Activated CD4-positive, alpha-beta T cell treated with anti-CD3 and anti-CD28 coated beads for 4 hours (primary cell): ENCODE measurements at places on chromosomes 1 and 21.

- no peak for DNase-seq
These were observed 663.7 kb downstream of the ADGRL2 start for GRCh38 chr1:82464362-82465001.

- DNase-seq: no peak
These were observed 150.0 kb downstream of the MAGI3 start for GRCh38 chr1:113540335-113540734.

- no peak for DNase-seq
These were observed 48.3 kb downstream of the TARBP1 start for GRCh38 chr1:234430691-234431090.

- DNase-seq: no peak
These were observed 35.7 kb downstream of the DUSP10 start for GRCh38 chr1:221706191-221706590.

- DNase-seq: no peak
These were observed 735.9 kb downstream of the KCNT2 start for GRCh38 chr1:195872376-195872775.

- DNase-seq: no peak
These were observed 51.9 kb downstream of the IL12RB2 start for GRCh38 chr1:67359592-67359991.

DNA sequence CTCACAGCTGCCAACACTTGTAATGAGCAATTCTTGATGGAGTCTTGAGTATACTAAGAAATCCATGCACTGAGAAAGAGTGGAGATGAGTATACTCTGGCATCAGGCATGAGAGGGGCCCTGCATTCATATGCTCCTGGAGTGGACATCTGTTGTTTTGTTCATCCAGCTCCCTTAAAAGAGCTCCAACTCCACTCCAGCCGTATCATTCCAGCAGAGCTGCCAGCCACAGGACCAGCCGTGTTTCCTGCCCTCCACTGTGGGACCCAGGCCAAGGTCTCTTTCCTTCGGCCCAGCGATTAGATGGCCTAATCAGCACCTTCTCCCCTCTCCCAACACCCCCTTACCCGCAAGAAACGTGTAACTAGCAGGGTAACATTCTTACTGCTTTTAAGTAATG lies 144.5 kb downstream of the OMA1 start:
- no peak for DNase-seq

- no peak for DNase-seq
These were observed 94.7 kb upstream of the ERRFI1 start for GRCh38 chr1:8120693-8121260.

GRCh38 chr1:67194209-67194863 lies 28.1 kb downstream of the IL23R start:
- no peak for DNase-seq

DNA sequence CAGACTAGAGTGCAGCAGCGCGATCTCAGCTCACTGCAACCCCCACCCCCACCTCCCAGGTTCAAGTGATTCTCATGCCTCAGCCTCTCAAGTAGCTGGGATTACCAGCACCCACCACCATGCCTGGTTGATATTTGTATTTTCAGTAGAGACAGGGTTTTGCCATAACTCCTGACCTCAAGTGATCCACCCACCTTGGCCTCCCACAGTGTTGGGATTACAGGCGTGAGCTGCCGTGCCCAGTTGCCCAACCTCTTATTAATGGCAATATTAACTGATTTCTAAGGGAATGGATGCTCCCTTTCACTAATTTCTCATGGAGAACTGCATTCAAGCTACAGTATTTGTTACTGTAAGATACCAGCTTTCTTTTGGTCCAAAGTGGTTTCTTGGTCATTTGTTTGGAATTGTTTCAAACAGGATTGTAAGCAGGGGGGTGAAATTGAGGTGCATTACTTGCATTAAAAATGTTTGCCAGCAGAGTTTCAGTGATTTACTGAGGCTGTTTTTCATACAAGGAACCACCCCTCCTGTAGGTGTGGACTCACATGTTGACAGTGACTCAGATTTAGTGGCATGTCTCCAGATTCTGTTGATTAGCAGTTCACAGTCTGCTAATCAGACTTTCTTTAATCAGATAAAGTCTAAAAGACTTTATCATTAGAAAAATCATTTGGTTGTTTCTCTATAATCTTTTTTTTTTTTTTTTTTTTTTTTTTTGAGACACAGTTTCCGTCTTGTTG lies 3.9 kb upstream of the TGFBR3 start:
- DNase-seq: peak; percentile 32

- no peak for DNase-seq
These were observed 41.4 kb upstream of the TNR start for GRCh38 chr1:175784831-175785230.

DNA sequence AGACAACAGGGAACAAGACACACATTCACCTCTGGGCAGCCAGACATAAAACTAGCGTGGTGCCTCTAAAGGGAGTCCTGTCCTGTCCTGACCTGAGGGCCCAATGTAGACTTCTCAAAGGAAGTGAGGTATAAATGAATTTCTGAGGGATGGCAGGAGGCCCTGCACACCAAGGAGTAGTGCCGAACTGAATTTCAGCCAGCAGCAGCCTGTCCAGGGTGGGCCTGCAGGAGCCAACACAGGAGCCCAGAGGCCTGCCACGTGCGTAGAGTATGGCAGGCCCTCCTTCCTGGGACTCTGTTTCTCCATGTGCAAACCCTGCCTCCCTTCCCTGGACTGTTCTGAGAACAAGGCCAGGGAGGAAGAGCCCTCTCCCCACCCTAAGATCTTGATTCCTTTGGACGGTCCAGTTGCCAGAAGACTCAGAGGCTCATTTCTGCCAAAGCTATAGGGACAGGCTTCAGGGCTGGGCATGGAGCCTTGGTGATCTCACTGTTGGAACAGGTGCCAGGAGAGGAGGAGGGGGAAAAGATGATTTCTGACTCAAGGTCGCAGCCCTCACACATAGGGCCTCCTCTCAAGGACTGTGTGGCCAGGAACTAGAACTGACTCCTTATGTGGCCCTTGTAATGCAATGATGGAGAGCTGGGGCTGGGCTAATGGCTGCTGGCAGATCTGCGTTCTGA lies 1.8 kb upstream of the FABP3 start:
- no peak for DNase-seq

GRCh38 chr1:17346046-17346789 lies 25.8 kb upstream of the PADI6 start:
- no peak for DNase-seq

DNA sequence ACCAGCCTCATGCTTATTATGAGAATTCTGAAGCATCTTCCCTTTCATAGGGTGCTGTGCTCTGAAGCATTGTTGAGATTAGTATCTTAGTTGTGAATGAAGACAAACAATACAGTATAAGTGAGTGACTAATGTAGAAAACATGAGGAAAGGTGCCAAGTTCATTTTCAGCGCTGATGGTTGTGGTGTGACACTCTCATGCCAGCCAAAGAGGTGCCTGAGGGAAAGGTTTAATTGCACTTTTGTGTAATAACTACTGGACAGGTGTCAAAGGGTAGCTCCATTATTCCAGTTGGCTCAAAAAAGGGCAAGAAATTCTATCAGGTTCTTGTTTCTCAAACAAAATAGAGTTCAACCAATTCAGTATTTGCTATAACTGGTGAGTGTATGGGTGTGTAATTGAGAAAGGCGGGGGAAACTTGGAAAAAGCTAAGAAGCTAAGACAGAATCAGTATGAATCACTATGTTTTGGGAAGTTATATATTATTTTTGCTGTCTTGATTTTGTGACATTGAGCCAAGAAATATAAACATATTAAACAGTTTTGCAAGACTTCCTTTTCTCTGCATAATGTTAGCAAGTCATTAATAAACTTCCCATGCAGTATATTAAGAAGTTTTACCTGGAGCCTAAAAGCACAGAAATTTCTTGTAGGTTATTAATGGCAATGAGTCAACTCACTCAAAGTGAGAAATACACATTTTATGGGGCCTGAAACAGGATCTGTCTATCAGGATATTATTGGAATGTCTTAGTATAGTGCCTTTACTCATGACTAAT lies 31.8 kb downstream of the KCNK2 start:
- no peak for DNase-seq

DNA sequence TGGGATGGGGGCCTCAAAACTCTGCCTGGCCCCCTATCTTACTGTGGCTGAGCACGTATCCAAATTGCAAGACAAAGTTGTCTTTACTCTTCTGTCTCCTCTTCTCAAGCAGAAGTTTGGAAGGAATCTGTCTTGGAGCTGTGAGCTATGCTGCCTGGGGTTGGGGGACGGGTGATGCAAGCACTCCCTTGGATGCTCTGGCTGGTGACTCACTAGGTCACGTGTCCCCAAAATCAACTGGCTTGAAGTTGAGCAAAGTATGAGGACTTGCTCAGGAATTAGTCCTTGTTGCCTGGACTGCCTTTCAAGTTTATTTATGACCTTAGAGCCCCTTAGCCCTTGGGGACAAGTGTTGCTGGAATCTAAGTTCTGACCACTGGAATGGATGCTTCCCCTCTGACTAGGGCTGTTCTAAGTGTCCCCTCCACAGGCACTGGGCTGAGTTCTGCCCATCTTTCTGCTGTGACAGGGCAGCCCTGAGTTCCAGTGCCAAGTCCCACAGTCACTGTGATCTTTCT lies 269.5 kb downstream of the HHAT start:
- DNase-seq: no peak

DNA sequence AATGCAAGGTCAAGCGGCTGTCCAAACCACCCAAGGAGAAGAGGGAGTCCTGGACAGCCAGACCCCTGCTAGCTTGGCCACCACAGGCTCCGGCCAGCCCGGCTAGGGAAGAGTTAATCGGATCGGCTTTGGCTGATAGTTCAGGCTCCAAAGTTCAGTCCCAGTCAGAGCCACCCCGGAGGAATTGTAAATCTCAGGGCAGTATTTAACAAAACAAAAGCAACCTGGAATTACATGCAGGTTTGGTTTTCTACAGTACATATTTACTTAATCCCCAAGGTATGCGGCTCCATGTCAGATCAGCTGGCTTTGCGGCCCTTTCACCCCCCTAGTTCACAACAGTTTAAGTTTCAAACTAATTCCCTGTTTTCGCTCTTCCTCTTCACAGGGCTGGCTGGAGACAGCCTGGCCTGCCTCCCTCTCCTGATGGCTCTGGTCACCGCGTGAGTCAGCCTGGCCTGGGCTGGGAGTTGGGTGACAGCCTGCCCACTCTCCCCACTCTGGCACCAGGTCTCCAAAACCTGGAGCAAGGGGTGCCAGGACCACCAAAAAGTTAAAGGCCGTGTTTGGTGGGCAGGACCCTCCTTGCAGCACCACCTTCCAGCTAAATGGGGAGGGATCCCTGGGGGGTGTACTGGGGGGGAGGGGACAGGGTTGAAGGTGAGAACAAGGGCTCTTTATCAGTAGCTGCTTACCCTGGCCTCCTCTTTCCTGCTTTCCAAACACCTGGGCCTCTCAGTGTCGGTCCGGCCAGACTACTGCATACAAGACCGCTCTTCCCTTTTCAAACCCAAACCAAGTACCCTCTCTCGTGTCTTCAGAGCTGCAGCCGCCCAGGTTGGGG lies 1.9 kb downstream of the DHRS3 start:
- no peak for DNase-seq

- no peak for DNase-seq
These were observed 7.0 kb upstream of the KCNE1 start for GRCh38 chr21:34519016-34519415.

DNA sequence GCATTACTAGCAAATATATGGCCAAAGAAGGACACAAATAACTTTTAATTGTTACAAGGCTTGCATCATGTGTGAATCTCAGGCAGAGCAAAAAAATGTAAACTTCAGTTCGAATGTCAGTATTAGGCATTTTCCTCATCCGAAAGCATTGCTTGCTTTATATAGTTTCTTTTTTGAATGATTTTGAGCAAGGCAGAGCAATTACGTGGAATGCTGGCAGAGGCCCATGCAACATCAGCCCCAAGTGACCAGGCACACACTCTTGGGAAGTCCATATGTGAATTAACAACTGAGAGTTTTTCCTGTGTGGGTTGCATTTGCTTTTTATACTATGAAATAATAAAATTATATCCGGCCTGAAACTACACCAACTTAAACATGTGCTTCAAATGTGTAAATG lies 274.8 kb downstream of the PTPRC start:
- no peak for DNase-seq

GRCh38 chr1:167672831-167673230 lies 42.8 kb downstream of the RCSD1 start:
- no peak for DNase-seq

GRCh38 chr1:161098210-161099068 lies at the start of gene KLHDC9:
KLHDC9 (plus strand) TSS chr1:161098361; CDS start chr1:161098536, 175 bp downstream.
- peak; percentile 34 for DNase-seq
